ENCODE measurements at places on chromosomes 6 and 20. TPM values are rescaled to one million over a fixed set of nuclear protein-coding genes. Genes with fewer than 3 reads are reported as not detected.

GRCh38 chr6:152981219-152981618 is 1.6 kb downstream of the FBXO5 start:
- no peak overlapping the region for H3K27ac ChIP-seq
- H3K4me3 ChIP-seq = peak overlapping the region; percentile 87
- no peaks in the 10 kb centered on the region for H3K27me3 ChIP-seq
- peaks cover 11% of the 10 kb centered on the region for H3K36me3 ChIP-seq
- peaks cover 37% of the 10 kb centered on the region for H3K4me1 ChIP-seq

GPR6 gene
- total RNA-seq = not detected

- no peak overlapping the region for H3K4me3 ChIP-seq
- no peaks in the 10 kb centered on the region for H3K4me1 ChIP-seq
- H3K36me3 ChIP-seq = peaks cover 39% of the 10 kb centered on the region
- H3K27me3 ChIP-seq = no peaks in the 10 kb centered on the region
- no peak overlapping the region for H3K27ac ChIP-seq
Measured at GRCh38 chr6:107870381-107870780, 46.3 kb upstream of the SCML4 start.

GRCh38 chr6:119022796-119023195 is 55.7 kb downstream of the FAM184A start:
- DNase-seq = no peak
- no peak overlapping the region for H3K4me3 ChIP-seq
- no peaks in the 10 kb centered on the region for H3K27me3 ChIP-seq
- H3K27ac ChIP-seq = no peak overlapping the region

DNA sequence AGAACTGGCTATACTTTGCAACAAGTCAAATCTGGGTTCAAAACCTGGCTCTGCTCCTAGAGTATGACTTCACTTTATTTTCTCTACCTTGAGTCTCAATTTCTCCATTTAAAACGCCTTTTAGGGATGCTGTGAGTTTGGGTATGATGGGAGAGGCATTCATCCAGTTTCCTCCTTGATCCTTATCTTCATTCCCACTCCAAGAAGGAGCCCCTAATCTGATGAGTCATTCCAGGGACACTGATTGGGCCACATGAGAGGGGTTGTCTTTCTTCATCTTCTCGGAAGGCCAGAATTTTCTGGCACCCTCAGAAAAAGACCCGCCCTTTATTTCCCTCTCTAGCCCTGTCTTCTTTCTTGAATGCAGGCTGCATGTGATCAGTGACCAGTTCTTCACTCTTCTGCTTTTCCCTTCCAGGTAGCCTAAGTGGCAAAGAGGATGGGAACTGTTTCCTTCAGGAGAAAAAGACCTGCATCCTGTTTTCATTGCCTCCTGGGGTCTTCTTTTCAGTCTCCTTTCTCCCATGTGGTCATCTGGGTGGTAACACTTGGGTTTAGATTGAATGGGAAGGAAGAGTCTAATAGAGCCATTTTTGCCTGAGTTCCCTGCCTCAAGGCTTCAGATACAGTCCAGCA is 32.1 kb upstream of the PNRC1 start:
- H3K4me1 ChIP-seq = no peaks in the 10 kb centered on the region
- no peak overlapping the region for H3K27ac ChIP-seq
- H3K4me3 ChIP-seq = no peak overlapping the region
- H3K36me3 ChIP-seq = no peaks in the 10 kb centered on the region
- no peak for DNase-seq

Data from PC-9 (cell line).